ENCODE measurements at places on chromosomes 4 and X. TPM values are rescaled to one million over a fixed set of nuclear protein-coding genes. Genes with fewer than 3 reads are reported as not detected.

GRCh38 chrX:147485207-147485606 is 426.5 kb upstream of the FMR1 start:
- no peak for DNase-seq

Gene ADGRG4
- total RNA-seq: not detected

DNA sequence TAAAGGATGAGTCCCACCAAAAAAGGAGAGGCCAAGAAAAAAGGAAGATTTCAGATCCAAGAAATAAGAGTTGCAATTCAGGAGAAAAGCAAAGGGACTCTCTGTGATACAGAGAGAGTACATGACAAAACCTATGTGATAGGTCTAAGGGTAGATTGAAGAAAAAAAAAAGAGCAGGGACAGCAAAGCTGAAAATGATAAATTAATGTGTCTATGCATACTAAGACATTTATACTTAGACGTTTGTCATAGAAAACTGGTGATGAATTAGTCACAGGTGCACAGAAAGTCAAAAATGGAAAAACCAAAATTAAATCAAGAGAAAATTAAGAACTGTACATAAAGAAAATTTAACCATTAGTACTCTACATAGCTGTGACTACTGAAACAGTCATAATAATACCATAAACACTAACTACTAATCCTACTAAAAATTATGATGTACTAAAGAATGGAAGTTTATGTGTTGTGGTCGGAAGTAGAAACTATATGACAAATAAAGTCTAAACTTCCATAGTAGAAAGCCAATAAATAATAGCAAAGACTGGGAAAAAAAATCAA is 9.9 kb downstream of the CENPC start:
- no peak for DNase-seq

- no peak for DNase-seq
Observed at GRCh38 chrX:75522565-75523431, at the start of gene ZDHHC15. ZDHHC15 (minus strand) TSS chrX:75523037; CDS start chrX:75523024, 13 bp downstream.

Gene BEX3
- 130 TPM for total RNA-seq

Gene VCX3A
- total RNA-seq: 2.3 TPM

GRCh38 chr4:108917255-108917654 is 154.4 kb upstream of the ETNPPL start:
- no peak for DNase-seq

DNA sequence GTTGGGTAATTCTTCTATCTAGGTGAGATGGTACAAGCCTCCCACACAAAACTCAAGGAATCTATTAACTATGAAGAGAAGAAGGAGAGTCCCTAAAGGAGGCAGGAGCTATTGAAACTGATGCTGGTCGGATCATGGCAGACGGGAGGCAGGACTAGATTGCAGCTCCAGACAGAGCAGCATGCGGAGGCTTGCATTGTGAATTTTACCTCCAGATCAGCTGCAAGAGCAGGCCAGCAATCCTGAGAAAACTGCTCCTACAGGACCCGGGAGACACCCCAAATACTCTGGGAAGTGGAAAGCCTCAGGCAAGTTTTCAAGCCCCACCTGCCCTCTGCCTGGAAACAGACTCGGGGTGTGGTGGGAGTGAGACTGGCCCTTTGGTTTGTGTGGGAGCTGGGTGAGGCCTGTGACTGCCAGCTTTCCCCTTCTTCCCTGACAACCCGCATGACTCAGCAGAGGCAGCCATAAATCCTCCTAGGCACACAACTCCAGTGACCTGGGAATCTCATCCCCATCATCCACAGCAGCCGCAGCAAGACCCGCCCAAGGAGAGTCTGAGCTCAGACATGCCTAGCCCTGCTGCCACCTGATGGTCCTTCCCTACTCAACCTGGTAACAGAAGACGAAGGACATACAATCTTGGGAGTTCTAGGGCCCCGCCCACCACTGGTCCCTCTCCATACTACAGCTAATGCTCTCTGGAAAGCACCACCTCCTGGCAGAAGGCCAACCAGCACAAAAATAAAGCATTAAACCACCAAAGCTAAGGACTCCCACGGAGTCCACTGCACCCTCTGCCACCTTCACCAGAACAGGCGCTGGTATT is 30.9 kb downstream of the GATB start:
- DNase-seq: no peak

DNA sequence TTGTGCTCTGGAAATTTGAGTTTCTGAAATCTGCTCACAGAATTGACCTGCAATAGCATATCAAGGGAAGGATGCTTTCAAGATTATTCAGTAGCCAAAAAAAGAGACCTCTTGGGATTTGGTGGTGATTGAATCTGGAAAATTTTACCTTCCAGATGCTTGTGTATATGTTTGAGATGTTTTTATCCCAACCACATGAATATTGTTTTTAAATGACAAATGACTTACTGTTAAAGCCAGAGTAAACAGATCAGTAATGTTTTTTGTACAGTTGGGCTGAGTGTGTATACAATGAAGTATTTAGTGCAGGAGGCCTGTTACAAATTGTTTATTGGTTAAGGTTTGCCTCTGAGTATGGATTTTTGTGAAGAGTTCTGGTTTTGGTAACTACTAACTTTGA is 126.5 kb downstream of the CBR4 start:
- no peak for DNase-seq

- no peak for DNase-seq
Observed at GRCh38 chr4:165053645-165054044, at the start of gene TRIM75. TRIM75 (plus strand) TSS chr4:165053866; CDS start chr4:165059148, 5,282 bp downstream.

Gene SSX1
- total RNA-seq: not detected

DNA sequence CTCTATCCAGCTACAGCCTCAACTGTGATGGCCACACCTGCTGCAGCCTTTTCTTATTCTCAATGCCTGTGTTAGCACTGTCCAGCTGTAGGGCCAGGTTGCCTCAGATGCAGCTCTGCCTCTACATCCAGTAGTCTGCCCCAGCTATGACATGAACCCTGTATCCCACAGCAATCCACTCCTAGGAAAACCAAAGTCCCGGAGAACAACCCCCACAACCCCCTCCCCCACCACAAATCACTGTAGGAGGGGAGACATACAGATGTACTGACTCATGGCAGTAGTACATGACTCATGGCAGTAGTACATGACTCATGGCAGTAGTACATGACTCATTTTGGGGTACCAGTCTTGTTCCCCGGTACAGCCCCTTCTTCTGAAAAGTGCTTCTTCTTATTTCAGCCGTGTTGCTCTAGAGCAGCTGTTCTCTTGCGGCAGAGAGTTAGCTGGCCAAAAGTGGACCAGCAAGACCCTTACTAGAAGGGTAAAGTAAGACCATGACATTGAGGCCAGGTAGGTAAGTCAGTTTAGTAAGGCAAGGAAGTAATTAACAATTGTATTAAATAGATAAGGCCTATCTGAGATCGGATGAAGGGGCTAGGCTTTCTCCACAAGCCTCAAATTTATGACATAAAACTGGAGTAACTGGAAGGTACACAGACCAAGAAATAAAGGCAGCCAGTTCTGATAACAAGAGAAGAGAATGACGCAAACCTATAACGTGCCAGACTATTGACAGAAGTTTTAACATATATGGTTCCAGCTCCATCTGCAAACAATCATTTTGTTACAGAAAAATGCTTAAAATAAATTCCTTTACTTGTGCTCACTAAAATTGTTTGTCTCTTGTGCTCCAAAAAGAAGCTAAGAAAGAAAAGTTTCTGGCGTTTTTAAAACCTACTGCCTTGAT is 221.4 kb downstream of the TACR3 start:
- no peak for DNase-seq

Gene SERPINA7
- not detected for total RNA-seq

DNA sequence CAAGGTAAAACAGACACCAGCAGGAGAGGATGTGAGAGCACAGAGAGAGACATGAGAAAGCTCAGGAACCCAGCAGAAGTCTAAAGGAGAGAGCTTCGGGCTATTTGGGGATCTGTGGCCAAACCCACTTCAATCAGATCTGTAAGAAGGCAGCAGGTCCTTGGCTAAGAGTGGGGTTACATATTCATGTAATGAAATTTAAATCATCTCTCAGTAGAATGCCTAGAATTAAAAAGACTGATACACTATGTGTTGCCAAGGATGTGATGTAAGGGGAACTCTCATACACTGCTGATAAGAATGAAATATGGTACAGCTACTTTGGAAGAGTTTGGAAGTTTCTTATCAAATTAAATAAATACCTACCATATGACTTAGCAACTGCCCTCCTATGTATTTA is 35.8 kb downstream of the PDE5A start:
- no peak for DNase-seq

Gene TMSB15A
- not detected for total RNA-seq

GRCh38 chrX:147626605-147627004 is 285.1 kb upstream of the FMR1 start:
- no peak for DNase-seq

Gene MYOZ2
- total RNA-seq: not detected

Gene AFAP1
- 69.6 TPM for total RNA-seq

Gene MAOB
- 0.55 TPM for total RNA-seq

DNA sequence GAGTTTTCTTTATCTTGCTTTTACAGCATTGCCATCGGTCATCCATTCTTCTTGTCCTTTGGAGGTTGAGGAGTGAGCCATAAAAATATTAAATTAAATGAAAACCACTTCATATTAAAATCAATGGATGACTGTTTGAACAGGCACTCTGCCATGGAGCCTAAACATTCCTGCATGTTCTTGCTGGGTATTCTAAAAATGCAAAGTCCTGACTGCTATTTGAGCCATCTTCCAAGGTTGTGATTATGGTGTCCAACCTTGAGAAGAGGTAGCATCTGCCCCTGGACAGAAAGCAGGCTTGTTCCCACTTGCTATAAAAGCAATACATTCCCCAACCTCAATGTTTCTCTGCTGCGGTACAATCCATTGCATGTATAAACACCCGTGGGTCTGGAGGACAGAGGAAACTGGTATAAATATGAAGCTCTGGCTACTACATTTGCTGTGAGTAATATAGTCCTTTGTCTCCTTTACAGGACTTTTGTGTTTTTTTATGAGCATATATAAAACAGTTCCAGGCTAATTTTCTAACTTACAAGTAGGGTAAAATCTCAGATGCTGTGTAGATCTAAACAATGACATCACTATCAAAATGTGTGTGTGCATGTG is 70.9 kb upstream of the FAT4 start:
- DNase-seq: no peak

- no peak for DNase-seq
Observed at GRCh38 chr4:85994576-85994975, 365.3 kb downstream of the MAPK10 start.

DNA sequence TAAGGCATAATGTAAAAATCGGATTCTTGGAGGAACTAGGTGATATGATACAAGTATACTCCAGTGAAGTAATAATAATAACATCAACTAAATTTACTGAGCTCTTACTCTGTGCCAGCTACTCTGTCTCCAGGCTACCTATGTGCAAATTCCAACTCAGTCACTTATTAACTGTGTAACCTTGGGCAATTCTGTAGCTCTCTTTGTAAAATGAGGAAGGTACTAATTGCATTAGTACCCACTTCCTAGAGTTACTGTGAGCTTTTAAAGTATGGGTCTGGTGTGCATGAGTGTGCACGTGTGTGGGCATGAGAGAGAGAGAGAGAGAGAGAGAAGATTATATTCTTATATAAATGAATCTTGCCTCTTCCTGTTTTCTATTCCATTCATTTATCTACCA is 169.9 kb downstream of the KCNIP4 start:
- DNase-seq: no peak

Gene ATP8A1
- not detected for total RNA-seq

DNA sequence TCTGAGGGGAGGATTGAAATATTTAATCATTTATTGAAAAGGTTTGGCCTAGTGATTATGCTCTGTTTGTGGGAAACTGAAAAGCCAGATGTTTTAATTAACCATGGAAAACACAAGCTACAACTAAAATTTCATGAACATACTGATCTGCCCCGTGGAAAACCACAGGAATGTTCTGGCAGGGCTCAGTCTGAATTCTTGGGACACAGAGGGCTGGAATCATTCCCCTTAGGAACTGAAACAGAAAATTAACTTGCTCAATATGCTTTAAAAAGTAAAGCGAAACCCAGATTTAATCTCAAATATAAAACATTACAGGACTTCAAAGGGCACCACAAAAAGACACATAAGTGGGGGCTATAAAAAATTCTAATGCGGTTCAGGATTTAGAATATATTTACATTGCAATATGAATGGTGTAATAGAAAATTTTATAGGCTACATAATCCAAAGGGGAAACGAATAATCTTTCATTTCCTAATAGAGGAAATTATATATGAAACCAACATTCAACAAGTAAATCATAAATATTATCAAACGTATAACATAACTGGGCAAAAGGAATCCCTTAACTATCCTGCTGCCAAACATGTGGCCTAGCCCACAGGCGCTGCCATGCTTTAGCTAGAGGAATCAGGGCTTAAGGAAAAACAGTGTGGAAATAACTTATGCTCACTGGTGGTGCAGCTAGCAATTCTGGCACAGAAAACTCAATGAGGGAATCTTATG is 70.9 kb downstream of the APBB2 start:
- DNase-seq: peak; percentile 40

- DNase-seq: no peak
Observed at GRCh38 chrX:139933904-139934303, 1.1 kb upstream of the ATP11C start.

GRCh38 chr4:99411041-99411440 is 24.1 kb downstream of the ADH7 start:
- no peak for DNase-seq

Gene SMIM10
- total RNA-seq: 0.52 TPM
